D721Med (cell line): ENCODE measurements at places on chromosomes 1 and 21.

DNA sequence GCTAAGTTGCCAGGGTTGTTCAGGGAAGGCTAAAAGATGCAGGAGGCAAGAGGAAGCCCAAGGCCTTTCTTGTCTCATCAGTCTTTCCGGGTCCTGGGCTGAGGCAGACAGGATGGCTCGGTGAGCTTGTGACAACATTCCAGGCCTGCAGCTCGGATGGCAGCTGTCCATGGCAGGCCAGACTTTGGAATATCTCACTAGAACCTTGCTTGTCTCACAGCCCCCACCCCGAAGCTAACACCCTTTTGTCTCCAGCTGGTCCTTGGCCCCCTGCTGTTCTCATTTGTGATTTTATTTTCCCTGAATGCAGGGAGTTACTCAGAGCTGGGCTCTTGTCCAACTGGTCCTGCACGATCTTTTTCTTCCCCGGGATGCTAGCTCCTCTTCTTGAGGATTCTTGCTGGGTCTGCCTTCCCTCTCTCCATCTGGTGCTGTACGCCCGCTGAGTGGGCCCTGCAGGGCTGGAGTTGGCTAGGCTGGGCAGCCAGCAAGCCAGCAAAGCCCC is 477.2 kb upstream of the CAMK1G start:
- no peak for DNase-seq

- no peak for DNase-seq
These were observed 10.0 kb downstream of the ZNF281 start for GRCh38 chr1:200399860-200400259.

- DNase-seq = no peak
These were observed 31.1 kb downstream of the KLHDC7A start for GRCh38 chr1:18511874-18512150.

- no peak for DNase-seq
These were observed 10.2 kb downstream of the CD55 start for GRCh38 chr1:207331354-207332313.

DNA sequence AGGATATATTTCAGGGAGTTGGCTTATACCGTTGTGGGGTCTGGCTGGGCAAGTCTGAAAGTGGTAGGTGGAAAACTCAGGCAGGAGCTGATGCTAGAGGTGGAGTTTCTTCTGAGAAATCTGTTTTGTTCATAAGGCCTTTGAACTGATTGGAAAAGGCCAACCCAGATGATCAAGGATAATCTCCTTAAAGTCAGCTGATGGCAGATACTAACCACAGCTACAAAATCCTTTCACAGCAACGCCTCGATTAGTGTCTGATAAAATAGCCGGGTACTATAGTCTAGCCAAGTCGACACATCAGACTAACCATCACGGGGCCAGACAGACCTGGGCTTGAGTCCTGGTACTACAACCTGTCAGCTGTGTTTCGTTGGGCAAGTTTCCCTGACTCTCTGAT is 21.4 kb downstream of the OPRD1 start:
- DNase-seq = no peak

GRCh38 chr1:52416811-52417210 is 12.4 kb downstream of the PRPF38A start:
- no peak for DNase-seq

DNA sequence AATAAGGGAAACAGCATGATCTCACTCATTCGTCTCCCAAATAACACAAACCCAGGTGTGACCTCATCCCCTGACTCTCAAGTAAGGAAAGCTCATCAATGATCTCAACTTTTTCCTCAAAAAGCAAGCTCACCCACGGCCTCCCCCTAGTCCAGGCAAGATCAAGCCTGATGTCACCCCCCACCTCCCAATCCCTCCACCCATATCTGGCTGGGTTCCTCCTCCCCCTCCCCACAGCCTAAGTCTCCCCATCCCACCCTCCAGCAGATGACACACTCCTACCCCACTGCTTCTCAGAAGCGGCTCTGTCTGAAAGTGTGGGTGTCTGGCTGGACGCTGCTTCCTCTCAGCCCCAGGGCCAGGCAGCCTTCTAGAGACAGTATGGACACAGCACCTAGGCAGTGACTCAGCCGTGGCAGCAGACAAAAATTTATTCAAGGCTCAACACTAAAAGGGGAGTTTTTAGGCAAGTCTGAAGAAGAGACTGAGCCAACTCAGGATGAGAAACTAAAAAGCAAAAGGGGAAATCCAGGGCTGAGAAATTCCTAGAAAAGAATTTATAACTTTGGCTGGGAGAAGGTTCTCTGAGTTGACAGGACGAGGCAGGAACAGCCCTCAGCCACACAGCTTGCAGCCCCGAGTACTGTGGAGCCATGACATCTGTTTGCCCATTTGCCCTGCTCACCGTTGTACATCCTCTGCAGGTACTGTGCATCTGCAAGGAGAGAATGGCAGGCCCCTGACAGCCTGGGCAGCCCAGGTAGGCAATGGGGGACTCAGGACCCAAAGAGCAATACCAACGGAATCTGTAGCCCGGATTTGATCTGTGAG is 81.6 kb upstream of the LRRC8D start:
- no peak for DNase-seq

DNA sequence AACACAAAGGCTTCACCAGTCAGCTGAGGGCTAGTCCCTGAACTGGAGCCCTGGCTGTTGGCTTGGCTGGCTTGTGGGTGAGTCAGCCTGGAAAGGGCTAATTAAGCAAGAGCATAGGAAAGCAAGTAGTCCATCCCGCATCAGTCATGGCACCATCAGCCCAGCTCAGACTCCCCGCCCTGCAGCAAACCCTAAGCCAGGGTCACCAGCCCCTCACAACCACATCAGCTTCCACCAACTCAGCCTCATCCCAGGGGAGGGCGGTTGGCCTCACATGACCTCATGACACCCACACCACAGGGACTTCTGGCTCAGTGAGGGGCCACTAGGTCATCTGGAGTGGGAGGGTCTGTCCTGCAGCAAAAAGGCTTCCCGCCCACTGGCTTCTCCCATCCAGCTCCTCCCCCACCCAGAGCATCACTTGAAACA is 7.0 kb upstream of the SPATC1L start:
- no peak for DNase-seq

DNA sequence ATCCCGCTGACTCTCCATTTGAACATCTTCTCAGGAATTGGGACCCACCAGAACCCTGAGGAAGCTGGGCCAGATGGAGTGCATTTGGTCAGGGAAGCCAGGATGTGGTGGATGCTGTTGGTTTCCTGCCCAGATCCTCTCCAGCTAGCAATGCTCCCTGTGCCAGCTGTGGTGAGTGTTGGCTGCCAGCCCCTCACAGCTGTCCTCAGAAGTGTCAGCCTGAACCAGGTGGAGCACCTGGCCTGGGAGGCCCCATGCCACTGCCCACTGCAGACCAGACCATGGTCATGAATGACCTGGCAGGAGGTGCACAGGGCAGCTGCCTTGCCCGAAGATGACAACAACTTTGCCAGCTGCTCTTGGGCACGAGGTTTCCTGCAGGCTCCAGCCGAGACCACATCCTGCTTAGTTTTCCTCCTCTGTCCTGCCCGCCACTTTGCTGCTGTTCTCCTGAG is 54.4 kb downstream of the PRSS38 start:
- no peak for DNase-seq

DNA sequence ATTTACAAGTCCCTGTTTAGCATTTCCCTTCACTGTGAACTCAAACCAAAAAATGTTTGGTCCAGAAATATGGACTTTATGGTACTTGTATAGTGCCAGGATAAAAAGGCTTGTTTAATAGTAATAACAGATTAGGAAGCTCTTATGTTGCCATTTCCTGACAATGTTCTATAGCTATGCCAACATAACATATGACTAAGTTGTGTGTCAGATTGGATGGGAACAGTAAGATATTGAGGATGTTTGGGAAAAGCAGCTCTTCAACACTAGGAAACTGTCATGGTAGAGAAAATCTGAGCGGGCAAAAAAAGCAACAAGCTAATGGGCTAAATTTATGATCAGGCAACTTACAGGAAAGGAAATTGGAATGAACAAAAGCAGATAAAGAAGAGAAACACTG is 287.1 kb upstream of the ADGRL4 start:
- DNase-seq = no peak

GRCh38 chr21:43701936-43702784 is 16.8 kb upstream of the PDXK start:
- no peak for DNase-seq

- no peak for DNase-seq
These were observed 50.1 kb upstream of the DIRAS3 start for GRCh38 chr1:68100571-68100970.

DNA sequence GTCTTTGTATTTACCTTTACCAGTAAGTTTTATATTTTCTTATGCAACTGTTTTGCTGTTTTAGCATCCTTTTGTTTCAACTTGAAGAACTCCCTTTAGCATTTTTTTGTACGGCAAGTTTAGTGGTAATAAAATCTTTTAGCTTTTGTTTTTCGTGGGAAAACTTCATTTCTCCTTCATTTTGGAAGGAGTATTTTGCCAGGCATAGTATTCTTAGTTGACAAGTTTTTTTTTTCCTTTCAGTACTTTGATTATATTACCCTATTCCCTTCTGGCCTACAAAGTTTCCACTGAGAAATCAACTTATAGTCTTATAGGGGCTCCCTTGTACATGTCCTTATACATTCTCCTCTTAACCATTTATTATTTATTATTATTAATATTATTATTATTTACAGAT is 22.6 kb upstream of the SOD1 start:
- DNase-seq = no peak

DNA sequence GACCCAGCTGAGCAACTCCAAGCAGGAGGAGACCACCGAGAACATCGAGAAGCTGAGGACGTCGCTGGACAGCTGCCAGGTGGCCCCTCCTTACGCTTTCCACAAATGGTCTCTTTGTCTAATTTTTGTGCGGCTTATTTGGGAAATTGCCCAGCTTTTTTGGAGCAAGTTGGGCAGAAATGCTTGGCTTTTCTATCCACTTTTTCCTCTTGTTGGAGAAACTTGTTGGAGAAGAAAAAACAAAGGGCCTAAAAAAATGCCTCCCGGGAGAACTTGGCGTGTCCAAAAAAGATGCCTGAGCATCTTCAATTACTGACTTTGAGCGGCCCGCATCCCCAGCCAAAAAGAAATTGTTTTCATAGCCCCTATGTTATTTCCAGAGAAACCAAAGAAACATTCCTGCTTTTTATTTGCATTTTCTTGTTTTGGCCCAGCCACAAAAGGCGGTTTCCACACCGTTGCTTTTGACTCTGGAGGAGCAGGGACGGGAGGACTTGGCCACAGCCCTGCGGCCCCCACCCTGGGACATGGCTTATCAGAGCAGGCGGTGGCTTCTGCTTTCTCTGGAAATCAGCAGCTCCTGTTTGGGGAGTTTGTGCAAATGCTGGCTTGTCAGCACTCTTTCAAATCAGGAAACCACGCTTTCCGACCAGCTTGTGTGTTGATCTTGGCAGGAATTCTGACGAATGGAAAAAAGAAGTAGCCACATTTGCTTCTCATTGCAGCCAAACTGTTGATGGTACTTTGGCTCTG is 81.2 kb upstream of the EFHD2 start:
- DNase-seq = no peak

GRCh38 chr1:14506471-14507255 is 91.8 kb upstream of the KAZN start:
- DNase-seq = no peak

GRCh38 chr1:242057745-242058115 is 58.8 kb upstream of the MAP1LC3C start:
- DNase-seq = no peak

GRCh38 chr1:91731815-91732214 is 154.1 kb downstream of the TGFBR3 start:
- no peak for DNase-seq

DNA sequence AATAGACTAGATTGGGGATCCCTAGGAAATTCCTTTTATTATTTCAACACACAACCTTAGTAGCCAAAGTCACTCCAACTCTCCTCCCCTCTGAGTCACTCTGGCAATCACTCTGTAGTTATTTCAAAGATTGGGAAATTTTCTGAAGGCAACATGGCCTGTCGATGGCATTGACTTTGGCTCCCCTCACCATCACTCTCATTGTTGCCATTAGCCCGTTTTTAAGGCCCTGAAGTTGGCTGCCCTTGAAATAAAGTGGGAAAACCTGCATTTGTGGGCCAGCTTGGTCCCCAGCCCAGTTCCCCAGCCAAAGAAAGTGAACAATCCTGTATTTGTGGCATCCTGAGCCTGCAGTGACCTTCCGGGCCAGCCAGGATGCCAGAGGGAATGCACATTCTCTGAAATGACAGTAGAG is 52.5 kb downstream of the CDC7 start:
- no peak for DNase-seq

DNA sequence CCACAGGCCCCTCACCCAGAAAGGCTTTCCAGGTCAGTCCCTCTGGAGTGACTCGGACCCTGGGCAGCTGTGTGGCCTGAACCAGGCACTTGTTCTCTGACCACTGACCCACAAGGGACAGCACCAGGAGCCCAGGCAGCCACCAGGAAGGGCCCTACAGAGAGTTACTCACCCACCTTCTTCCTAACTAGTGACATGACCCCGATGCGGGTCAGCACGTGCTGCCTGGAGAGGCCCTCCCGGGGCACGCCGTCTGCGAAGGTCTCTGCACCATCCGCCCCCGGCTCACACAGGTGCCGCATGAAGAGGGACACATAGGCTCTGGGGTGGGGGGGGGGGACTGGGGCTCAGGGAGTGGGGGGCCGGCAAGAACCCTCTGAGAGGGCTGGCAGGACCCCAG is 55.8 kb downstream of the CHD5 start:
- DNase-seq = no peak

DNA sequence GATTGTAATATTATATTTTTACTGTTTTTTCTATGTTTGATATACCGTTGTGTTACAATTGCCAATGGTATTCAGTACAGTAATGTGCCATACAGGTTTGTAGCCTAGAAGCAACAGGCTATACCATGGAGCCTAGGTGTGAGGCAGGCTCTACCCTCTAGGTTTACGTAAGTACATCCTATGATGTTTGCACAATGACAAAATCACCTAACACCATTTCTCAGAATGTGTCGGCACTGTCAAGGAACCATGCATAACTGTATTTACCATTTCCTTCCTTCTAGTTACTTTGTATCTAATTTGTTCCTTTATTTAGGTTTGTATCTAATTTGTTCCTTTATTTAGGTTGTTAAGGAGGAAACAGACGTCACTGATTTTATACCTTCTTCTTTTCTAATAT is 9.9 kb downstream of the NPHP4 start:
- no peak for DNase-seq

DNA sequence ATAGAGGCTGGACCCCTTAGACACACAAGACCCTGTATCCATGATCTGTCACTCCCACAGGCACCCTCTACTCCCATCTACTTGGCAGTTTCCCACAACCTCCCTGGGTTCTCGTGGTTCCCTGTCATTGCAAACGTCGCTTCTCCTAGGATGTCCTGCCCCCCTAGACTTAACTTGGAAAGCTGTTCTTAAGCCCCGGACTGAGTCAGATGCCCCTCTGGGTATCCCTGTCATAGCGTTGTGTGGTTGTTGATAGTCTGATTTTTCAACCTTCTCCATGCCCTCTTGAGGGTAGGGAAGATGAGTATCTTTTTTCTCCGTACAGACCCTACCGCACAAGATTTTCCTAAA is 11.8 kb downstream of the RCC1 start:
- DNase-seq = no peak
